Lower leg skin (tissue), 4 donors: ENCODE measurements at places on chromosomes 7 and 10.

DNA sequence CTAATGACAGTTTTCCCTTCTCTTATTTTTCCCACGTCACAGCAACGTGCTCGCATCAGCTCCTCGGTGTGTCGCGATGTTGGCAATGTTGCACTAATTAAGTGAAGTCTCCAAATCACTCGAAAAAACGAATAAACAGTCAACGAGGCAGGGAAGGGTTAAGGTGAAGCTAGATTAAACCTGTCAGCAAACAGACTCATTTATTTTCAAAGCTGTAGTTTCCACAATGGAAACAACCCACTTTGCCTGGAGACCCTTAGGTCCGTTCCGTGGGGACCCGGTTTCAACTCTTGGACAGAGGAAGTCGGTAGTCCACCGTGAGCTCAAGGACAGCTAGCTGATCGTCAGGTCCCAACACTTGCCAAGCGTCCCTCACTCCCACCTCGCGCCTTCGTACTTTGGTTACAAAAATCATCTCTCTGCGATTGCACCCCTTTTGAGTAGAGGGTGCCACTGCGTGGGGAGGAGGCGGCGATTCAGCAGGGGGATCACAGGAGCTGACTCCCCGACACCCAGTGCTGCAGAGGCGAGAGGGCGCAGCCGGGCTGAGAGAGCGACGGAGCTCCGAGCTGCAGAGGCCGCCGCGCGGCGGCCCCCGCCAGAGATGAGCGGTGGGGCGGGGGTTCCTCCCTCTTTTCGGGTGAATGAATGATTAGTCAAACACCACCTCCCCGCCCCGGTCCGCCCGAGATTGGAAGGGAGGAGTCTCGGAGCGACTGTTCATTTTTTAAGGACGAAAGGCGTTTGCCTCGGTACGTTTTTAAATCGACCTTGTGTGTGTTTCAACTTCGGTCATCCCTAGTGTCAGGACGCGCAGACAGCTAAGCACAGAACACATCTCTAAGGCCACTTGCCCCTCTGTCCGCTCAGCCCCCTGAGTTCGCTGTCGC is 1.3 kb upstream of the BMPER start:
- DNase-seq, result no peak

DNA sequence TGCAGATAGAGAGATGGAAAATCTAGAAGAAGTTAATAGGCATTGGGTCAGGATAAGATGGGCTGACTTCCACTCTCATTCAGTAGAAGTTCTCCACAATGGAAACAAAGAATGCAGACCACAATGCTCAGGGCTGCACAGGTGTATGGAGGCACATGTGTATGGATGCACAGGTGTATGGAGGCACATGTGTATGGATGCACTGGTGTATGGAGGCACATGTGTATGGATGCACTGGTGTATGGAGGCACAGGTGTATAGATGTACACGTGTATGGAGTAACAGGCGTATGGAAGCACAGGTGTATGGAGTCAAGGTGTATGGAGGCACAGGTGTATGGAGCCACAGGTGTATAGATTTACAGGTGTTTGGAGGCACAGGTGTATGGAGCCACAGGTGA is 285.7 kb upstream of the PPP2R2D start:
- DNase-seq, result no peak

- no peak for DNase-seq
These were observed 630 bp downstream of the ZNF680 start for GRCh38 chr7:64562256-64562625.

DNA sequence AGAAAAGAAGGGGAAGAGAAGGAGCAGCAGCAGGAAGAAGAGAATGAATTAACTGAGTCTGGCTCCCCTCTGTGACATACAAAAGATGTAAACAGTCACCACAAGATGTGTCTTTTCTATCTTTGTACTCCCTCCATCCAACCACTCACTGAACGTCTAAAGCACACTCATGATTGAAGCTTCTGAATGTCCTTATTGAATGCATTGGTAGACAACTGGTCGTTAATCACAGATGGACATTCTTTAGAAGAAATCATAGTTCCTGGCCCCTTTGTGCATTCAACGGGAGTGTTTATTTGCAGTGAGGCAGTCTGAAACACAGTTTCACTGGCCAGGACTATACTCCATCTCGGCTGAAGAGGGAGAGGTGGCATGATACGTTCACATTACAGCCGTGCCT is 206.3 kb upstream of the KMT2E start:
- DNase-seq, result no peak

DNA sequence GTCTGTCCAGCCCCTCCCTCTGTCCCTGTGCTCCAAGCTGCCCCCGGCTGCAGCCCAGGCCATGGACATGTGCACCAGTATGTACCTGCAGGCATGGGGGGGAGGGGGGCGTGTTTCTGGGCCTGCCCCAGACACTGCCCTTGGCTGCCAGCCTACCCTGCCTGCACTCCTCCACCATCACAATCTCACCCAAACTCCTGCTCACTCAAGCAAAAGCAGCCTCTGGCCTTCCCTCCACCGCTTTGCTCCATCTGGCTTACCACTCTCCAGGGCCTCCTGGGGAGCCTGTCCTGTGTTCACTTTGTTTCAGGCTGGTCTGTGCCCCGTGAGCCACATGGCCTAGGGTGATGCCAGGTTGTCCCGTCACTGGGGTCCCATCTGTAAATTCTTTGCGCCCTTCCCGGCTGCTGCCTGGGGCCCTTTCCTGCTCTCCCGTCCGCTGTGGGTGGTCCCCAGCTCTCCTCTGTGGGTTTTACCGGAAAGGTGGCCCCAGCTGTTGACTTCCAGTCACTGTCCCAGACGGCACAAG is 33.3 kb upstream of the PPIF start:
- DNase-seq, result no peak

- DNase-seq, result no peak
These were observed 2.6 kb upstream of the ZNF438 start for GRCh38 chr10:31034098-31034909.
